ENCODE measurements at places on chromosomes 3 and 15.

DNA sequence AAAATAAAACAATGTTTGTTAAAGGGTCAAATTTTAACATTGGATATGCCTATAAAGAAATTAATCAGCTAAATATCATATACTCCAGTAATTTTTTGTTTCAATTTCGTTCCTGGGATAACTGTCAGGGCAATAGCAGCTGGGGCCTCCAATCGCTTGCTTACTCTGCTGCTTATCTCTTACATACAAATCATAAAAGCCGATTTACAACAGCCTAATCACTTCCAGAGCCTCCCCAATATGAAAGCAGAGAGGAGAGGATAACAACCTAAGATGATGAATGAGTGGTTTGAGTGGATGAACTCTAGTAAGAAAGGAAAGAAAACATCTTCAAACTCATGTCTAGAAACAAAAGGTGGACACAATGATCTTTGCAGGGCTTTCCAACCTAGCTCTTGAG lies 80.7 kb upstream of the PSMD6 start:
- DNase-seq, result no peak

GRCh38 chr3:16494814-16495431 lies 18.6 kb downstream of the RFTN1 start:
- DNase-seq, result no peak

GRCh38 chr3:131804565-131805133 lies 230.2 kb downstream of the CPNE4 start:
- no peak for DNase-seq

GRCh38 chr3:65642883-65643282 lies 395.8 kb downstream of the MAGI1 start:
- peak; percentile 0 for DNase-seq

DNA sequence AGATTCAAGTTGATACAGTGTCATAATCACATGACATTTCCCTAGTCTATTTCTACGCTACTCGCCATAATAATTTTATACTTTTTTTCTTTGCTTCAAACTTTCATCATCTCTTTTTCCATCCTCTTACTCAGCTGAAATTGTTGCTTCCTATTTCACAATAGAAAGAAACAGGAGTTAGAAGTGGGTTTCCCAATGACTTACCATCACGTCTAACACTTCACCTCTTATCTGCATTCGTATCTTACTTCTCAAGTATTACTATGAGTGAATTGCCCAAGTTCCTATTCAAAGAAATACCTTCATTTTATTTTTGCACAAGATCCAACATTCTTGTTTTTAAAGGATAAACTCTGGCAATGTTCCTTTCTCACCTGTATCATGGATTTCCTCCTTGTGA lies 1539.9 kb downstream of the SI start:
- DNase-seq, result no peak

DNA sequence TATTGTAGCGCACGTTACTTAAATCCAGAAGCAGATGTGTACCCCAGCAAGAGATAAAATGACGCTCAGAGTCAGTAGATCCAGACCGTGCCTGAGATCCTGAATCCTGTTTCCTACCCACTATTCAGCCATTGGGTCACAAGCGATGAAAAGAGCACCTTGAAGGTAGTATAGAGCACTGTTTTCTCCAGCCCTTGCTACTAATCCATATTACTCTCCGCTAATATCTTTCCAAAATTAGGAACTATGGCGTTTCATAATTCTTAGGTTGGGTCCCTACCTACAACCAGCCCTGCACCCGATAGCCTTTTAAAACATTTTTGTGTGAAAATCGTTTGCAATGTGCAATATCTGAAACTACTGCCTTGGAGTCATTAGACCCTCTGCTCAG lies 596 bp downstream of the BTD start:
- DNase-seq, result no peak

- DNase-seq, result no peak
Observed at GRCh38 chr3:181239441-181239840, 249.9 kb upstream of the DNAJC19 start.

DNA sequence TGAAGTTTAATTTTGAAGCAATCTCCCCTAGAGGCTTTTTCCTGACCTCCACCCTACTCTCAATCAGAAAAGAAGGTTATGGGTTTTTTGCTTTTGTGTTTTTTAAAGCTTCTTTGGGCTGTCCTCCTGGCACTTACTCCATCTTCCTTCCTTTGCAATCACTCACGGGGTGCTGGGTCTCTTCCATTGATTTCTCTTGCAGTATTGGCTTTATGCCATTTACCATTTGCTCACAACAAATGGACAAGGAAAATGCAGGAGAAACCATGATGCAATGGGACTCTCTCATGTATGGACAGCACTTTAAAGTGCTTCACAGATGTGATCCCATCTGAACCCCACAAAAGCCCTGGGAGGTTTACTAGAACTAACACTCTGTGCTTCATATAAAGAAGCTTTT lies 57.5 kb downstream of the SST start:
- DNase-seq, result no peak

- no peak for DNase-seq
Observed at GRCh38 chr3:109995377-109995776, 658.0 kb upstream of the DPPA4 start.

DNA sequence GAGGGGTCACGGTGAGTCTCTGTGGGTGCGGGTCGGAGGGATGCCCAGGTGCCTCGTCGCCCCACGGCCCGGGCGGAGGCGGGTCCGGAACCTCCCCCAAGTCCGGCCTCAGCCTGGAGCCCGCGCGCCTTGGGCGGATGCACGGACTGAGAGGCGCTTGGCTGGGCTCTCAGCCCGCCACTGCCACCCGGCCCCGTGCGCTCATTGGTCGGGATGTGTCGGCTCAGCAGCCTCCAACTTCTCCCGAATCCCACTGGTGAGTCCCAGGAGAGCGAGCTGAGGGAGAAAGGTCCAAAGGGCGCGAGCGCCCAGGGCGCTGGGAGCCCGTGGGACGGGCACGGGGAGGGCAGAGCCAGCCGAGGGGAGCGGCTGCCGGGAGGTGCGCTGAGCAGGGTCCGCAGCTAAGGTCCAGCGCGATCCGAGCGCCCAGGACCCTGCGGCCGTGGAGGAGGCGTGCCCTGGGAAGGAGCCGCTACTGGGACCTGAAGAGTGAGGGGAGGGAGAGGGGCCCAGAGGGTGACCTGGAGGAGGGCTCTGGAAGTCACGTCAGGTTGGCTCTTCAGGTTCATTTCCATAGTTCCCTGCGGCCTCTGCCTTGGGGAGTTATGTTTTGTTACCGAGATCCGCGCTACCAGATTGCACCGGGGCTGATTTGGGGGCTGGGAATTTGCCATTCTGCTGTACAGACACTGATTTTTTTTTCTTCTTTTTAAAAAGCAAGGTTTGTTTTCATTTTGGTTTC lies at the start of gene MME:
TSS of gene MME (plus strand) at position 574 of the 742 bp plus-strand sequence. CDS start 3,849 bp downstream, outside the sequence.
- DNase-seq, result no peak

- no peak for DNase-seq
Observed at GRCh38 chr15:32991619-32992111, 202.8 kb downstream of the FMN1 start.

DNA sequence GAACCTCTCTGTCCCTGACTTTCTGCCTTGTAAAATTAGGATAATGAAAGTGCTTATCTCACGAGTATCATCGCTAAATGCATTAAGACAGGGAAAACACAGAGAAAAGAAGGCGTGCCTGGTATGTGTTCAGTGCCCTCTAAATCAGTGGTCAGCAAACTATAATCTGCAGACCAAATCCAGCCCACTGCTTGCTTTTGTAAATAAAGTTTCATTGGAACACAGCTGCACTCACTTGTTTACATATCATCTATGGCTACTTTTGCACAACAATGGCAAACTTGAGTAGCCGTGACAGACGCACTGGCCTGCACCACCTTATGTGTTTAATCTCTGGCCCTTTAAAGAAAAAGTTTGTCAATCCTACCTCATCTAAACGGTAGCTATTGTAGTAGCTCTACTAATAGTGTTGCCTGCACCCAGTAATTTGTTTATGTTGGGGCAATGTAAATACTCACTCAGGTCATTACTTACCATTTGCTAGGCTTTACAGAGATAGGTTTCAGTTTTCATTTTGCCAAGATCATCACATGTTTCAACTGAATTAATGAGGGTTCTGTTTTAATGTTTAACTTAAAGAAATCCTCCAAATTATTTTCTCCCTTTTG lies 229.4 kb downstream of the FEZF2 start:
- no peak for DNase-seq

GRCh38 chr3:41430886-41431285 lies 231.6 kb downstream of the CTNNB1 start:
- no peak for DNase-seq

DNA sequence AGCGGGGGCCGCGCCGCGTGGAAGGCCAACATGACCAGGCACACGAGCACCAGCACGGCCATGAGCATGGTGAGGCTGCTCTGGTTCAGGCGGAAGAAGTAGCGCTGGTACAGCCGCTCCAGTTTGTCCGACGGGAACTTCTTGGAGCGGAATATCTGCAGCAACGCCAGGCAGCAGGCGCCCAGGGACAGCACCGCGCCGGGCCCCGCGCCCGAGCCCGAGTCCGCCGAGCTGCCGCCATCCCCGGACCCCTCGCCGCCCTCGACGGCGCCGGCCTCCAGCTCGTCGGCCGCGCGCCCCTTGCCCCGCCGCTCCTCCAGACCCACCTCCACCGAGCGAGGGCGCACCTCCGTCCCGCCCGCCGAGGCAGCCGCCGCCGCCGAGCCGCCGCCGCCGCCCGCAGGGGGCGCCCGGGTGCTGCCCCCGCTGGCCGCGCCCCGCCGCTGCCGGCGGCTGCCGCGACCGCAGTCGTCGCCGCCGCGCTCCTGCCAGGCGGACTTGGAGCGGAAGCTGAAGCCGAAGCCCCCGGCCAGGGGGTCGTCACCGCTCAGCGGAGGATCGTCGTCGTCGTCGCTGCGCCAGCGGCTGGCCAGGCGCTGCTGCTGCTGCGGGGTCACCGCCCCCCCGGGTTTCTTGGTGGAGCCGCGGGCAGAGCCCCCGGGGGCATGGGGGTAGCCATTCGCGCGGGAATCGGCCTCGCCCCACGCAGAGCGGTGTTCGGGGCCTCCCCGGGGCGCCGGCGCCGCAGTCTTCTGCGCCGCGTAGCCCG lies 957 bp downstream of the ADCY5 start:
- DNase-seq, result no peak
